ENCODE measurements at places on chromosomes 6 and 20. TPM values are rescaled to one million over a fixed set of nuclear protein-coding genes. Genes with fewer than 3 reads are reported as not detected.

DNA sequence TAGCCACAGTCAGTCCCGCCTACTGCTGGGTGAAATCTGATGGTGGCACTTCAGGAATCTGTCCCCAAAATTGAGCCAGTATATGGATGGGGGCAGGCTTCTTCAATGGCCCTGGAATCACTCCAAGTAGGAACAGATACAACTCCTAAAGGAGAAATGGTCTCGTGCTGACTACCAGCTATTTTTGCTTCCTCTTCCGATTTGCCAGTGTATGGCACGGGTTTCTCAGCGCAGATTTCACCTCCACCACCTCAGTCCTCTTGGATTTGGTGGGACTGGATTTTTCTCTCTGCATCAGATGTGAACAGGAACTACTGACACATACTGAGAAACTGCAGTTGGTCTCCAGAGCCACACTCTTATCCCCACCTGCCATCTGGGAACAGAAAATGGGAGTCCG, 27.2 kb downstream of the PNPLA1 start:
- DNase-seq: no peak

DNA sequence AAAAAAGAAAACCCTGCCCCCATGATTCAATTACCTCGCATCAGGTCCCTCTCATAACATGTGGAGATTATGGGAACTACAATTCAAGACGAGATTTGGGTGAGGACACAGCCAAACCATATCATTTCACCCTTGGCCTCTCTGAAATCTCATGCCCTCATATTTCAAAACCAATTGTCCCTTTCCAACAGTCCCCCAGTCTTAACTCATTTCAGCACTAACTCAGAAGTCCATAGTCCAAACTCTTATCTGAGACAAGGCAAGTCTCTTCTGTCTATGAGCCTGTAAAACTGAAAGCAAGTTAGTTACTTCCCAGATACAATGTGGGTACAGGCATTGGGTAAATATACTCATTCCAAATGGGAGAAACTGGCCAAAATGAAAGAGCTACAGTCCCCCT, 536.1 kb downstream of the MEI4 start:
- no peak for DNase-seq

- DNase-seq: no peak
Observed at GRCh38 chr6:155384321-155384952, 70.2 kb upstream of the TFB1M start.

GRCh38 chr20:47679462-47679861, 105.8 kb downstream of the SULF2 start:
- DNase-seq: no peak

DNA sequence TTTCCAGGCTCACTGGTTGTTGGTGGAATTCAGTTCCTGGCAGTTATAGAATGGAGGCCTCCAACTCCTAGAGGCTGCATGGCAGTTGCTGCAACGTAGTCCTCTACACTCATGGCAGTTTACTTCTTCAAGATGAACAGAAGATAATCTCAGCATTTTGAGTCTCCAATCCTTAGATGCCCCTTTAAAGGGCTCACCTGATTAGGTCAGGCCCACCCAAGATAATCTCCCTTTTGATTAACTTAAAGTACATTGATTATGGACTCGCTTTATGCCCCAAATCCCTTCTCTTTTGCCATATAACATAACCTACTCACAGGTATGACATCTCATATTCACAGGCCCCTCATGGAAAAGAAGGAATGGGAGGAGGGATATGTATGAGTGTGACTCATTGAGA, 76.4 kb downstream of the ZNF133 start:
- no peak for DNase-seq

DNA sequence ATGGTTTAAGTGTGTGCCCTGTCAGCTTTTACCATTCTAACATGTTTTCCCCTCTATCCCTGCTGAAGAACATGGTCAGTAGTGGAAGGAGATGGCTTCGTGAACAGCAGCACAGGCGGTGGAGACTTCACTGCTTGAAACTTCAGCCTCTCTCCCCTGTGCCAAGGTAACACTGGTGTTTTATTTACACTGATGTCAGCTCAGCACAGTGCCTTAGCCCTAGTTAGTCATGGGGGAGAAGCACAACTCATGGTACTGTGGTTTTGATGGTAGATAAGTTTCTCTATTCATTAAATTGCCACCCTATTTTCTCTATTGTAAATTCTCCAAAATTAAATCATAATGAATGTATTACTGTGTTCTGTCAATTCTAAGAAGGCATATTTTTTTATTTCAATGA, 56.6 kb downstream of the MTHFD1L start:
- no peak for DNase-seq

The ACAT2 gene
- polyA plus RNA-seq: 45.9 TPM
